ENCODE measurements at places on chromosomes 7 and 10. TPM values are rescaled to one million over a fixed set of nuclear protein-coding genes. Genes with fewer than 3 reads are reported as not detected.
A peak's percentile ranks its signal among the peaks of the same experiment; 100 is the strongest.

Gene FANK1
- 1.1 TPM for total RNA-seq

- DNase-seq = no peak
These were observed 15.4 kb downstream of the NAMPT start for GRCh38 chr7:106269254-106269961.

DNA sequence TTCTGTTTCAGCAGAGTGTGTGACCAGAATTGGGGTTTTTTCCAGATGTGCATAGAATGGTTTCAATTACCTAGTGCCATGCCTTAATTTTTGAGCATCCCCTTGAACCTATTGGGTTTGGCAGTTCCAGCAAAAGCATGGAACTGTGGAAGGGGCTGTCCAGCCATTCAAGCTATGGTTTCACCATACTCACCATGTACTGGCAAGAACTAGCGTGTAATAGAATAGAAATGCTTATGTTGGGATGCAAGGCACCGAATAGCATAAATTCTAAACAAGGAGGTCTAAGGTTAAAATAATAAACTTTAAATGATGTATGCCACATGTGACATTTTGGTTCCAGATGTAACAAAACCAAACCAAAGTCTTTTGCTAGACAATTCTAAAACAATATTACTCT lies 91.4 kb downstream of the MTERF1 start:
- no peak for DNase-seq

DNA sequence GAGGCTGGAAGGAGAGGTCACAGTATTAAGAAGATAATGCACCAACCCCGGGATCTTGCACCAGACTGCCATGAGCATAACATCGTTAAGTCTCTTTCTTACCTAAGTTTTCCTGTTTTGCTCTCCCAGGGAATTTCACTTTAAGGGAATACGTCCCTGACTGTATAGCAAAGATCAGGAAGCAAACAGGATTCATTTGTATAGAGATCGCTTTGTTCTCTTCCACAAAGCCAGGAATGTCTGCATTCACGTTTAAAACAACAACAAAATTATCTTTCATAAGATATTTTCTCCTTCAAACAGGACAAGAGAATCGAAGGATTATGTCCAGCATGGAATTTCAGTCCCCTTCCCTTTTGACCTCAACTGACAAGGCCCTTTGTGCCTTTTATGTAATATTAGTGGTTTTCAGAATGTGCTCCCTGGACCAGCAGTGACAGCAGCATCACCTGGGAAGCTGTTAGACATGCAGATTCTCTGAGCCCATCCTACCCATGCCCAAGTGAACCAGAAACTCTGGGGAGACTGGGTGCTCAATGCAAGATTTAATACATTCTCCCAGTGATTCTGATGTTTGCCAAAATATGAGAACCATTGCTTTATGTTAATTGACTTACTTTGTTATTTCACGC lies 286.3 kb downstream of the FGFR2 start:
- DNase-seq = no peak

GRCh38 chr10:84179059-84179710 lies 5.6 kb downstream of the GPR15LG start:
- peak; percentile 36 for DNase-seq

DNA sequence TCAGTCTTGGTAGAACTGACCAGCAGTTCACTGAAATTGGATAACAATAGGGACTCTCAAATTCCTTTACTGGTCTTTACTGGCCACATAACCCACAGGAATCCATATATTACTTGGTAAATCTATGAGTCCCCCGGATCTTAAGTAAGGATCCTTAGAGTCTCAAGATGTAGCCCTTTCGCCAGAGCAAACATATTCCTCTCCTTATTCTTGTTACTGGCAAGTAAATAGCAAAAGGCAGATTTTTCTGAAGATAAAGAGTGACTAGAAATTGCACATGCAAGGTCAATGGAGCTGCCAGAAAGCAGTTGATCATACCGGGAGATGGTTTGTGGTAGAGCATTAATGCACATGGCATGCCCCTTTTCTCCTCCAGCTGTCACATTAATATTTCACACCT lies 283.0 kb downstream of the HDAC9 start:
- DNase-seq = peak; percentile 74
